ENCODE measurements at places on chromosomes 2 and 18. TPM values are rescaled to one million over a fixed set of nuclear protein-coding genes. Genes with fewer than 3 reads are reported as not detected.

DNA sequence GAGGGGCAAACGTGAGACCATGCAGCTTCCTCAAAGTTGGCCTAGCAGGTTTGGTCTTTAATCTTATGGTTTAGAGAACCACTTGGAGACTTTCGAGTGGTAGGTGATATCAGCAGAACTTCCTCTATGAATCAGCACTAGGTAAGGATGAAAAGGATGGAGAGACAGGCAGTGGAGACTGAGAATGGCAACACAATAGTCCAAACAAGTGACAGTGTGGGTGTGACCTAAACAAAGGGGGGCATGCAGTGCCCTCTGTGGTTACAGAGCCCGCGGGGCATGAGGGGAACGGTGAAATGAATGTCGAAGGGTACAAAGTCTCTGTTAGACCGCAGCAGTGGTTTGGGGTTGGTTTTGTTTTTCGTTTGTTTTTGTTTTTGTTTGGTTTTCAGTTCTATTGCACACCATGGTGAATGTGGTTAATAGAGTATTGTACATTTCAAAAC lies 143.9 kb downstream of the L3MBTL4 start:
- DNase-seq, result no peak

DNA sequence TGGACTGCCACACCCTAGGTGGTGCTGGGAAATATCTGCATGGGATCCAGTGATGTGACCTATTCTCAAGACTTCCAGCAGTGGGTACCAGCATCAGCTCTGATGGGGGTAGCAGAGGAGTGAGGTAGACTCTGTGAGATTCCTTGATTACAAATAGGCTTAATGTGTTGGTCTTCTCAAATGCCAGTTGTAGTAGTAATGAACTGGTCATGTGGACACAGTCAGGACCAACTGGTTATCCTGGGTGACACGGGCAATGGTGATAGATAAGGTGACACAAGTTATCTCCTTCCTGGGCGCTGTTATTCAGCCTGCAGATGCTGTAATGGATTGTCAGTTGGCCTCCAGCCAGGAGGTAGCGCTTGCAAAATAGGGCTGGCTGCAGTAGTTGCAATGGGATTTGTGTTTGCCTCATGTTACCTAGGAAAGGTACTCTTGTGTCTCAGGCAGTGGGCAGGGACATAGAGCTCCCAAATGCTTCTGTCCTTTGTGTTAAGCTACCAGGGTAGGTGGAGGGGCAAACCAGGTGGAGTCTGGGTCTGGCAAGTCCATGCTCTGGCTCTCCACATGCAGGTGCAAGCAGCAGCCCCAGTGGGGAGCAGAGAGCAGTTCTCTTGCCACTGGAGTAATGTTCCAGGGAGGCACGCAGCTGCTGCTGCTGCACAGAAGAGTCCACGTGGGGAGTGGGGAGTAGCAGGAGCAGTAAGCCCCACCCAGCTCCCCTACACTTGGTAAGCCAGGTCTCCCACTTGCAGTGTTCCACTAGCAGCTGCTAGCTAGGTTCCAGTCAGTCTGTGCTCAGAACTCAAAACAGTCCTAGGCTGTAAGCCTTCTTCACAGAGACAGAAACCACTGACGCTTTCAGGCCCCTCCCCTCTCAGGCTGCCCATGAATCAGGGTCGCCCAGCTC lies 505.4 kb upstream of the DDX18 start:
- DNase-seq, result no peak

The REEP1 gene
- 0.28 TPM for polyA plus RNA-seq

GRCh38 chr2:64967601-64968000 lies 21.6 kb upstream of the SLC1A4 start:
- DNase-seq, result no peak

- no peak for DNase-seq
These were observed 12.4 kb upstream of the CATIP start for GRCh38 chr2:218344090-218344754.

The TCF23 gene
- polyA plus RNA-seq, result not detected

The EML6 gene
- polyA plus RNA-seq, result 0.36 TPM

The FKBP1B gene
- polyA plus RNA-seq, result 13.5 TPM
